Head of caudate nucleus (tissue), 42 donors: ENCODE measurements at places on chromosomes 2 and 18.
A peak's percentile ranks its signal among the peaks of the same experiment; 100 is the strongest.

- no peak for DNase-seq
Observed at GRCh38 chr2:143960177-143960576, 559.7 kb downstream of the ZEB2 start.

DNA sequence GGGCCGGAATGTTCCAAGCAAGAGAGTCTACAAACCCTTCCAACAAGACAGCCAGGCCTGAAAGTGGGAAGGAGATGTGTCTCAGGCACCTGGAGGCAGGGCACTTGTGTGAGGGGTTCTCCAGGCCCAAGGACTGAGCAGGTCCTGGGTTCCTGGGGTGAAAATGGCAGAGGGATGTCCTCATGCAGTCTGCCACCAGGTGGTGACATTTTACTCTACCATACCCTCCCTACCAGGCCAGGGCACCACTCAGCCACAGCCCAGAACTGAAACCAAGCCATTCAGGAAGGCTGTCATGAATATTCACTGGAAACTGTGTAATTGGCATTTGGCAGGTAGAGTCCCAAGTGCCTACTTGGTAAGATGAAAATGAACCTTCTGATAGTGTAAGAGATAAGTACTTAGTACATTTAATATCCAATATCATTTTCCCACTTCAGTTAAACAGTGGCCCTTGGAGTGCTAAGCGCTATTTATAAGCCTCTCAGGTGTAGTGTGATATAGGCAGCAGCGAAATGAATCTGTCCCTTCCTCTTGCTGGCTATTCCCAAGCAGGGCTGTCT, 185.1 kb downstream of the MYO5B start:
- peak; percentile 50 for DNase-seq

GRCh38 chr2:144522897-144523595, 3.1 kb upstream of the ZEB2 start:
- peak; percentile 73 for DNase-seq

GRCh38 chr18:75369026-75369721, 58.3 kb downstream of the SMIM21 start:
- no peak for DNase-seq

GRCh38 chr2:100060875-100061274, 81.5 kb downstream of the AFF3 start:
- no peak for DNase-seq

DNA sequence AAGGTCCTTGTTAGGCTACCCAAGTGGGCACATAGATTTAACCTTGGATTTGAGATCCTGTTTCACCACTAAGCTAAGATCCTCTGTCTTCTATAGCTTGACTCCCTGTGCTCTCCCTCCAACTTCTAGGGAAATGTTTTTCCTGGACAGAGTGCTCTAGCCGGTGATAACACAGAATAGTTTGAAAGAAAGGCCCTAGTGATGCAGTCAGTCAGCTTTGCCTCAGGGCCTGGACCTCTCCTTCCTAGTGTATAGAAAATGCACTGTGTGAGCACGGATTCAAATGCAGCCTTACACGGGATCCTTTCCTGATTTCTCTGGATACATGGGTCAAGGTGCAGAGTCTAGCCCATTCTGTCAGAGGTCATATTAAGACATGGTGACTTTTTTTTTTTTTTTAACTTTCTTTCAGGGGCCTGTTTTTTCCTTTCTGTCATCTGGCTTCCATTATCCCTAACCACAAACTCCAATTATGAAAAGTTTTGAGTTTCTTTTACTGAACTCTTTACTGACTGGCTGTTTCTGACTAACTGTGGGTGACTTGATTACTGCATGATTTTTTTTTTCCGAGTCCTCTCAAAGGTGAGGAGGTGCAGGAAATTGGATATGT, 122.6 kb downstream of the LRP1B start:
- DNase-seq, result no peak
